ENCODE measurements at places on chromosomes 7 and 10.

GRCh38 chr7:47474937-47475879 is 106.7 kb downstream of the TNS3 start:
- peak; percentile 98 for DNase-seq

DNA sequence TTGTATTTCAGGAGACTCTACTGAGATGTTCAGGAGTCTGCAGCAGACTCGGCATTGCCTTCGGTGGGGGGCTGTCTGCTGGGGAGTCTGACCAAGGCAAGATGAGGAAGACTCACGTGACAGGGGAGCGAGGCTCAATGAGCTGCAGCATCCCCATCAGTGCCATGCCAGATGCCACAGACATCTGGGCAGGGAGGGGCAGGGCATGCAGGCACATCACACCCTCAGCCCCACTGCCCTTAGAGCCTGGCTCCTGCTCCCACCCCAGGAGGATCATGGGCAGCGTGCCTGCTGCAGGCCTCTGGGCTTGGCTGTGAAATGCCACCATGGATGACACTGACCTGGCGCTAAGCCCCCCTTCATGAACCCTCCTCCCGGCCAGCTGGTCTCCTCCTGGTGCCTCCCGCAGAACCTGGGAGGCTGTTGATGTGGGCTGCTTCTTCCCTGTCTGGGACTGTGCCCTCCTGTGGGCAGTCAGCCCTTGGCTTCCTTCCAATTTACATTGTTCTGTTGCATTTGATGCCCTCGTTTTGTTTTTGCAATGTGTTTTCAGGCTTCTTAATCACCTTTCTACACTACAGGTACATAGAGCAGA is 235.0 kb downstream of the PAXIP1 start:
- DNase-seq: no peak

GRCh38 chr10:24642921-24643678 is 80.6 kb downstream of the ARHGAP21 start:
- DNase-seq: peak; percentile 78

DNA sequence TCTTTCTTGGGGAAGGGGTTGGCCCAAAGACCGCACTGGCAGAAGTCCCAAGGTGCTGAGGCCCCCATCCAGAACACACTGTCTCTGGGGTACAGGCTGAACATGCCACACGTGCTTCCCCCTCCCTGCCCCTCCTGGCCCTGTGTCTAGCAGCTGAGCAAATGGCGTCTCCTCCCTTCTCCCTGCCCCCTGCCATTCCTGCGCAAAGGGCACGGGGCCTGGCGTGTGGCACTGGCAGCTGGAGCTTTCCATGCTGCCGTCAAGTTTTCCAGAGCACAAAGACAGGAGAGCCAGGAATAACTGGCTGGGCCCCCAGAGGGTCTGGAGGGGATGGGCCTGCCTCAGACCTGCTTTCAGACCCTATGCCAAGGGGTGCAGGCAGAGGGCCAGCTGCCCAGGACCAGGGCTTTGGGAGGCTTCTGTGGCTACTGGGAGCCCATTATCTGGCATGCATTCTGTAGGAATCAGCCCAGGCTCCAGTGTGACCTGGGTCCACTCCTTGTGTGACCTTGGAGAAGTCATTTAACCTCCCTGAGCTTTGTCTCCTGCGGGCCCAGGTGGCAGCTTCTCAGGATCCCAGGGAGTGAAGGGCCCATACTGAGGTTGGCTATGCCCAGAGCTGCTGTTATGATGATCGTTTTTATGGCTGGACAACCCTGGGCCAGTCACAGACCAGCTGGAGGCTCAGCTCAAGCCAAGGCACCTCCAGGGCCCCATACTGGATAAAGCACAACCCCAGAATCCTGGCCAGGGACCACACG is 710 bp upstream of the LDB3 start:
- DNase-seq: no peak

DNA sequence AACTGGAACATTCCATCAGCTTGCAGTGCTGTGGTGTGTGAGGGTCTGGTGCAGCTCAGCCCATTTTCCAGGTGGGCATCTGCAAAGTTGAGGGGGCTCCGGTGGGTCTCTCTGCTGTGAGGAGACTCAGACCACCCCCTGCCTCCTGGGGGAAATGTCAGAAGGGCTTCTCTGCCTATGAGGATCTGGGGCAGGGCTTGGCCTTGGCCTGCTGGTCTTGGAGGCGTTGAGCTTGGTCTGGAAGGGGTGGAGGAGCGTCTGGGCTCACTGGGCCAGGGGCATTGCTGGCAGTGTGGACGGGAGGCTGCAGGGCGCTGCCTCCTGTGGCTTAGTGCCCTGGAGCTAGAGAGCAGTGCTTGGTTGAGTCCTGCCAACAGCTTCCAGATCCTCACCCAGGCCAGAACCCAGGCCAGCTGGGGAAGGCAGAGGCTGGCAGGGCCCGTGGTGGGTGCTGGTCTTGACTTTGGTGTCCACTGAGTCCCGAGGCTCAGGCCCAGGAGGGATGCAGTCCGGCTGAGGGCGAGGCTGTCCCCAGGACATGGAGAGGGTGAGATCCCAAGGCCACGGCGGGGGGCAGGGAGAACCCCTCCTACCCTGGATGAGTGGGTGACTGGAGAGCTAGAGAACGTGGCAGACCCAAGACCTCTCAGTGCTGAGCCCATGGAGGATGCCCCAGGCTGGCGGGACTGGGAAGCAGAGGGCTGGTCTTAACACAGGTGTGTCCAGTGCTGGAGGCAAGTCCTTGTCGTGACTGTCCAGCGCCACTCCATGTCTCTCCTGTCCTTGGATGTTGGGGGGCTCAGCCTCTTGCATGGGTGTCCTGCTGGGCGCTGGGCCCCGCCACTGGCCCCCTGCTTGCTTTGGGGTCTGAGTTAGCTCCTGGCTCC is 2.8 kb downstream of the SPRN start:
- DNase-seq: no peak

Measured in LoVo (cell line).